ENCODE measurements at places on chromosomes 16 and 17.

GRCh38 chr17:72609501-72609900 is 483.0 kb downstream of the SLC39A11 start:
- no peak for DNase-seq

DNA sequence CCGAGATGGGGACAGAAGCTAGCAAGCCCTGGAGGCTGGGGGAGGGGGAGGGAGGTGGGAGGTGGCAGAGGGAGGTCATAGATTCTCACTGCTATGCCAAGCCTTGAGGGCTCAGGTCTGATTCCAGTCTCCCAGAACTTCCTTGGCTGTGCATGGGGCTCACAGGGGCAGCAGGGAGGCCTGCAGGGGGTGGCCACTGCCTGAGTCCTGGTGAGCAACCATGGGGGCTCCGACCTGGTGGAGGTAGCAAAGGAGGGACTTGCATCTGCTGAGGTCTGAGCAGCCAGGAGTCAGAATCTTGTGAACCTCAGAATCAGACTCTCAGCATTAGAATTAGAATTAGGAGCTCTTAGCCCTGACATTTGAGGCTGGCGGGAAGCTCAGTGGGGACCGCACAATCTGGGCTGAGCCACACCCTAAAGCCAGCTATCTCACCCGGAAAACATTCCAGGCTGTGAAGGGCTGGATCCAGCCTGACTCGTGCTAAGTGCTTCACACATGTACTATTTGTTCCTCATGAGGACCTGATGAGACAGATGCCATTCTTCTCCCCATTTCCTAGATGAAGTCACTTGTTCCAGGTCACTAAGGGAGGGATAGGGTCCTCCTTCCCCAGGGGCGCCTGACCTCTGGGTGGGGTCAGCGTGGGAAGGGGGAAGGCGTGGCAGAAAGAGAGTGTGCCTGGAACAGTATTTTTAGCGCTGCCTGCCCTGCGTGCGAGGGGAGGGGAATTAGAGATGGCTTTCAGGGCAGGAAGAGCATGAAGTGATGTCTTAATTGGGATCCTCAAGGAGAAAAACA is 17.3 kb upstream of the KCNJ12 start:
- DNase-seq: no peak

- no peak for DNase-seq
These were observed 12.5 kb downstream of the ITPRIPL2 start for GRCh38 chr16:19126300-19126699.

- no peak for DNase-seq
These were observed 414.0 kb upstream of the RBFOX1 start for GRCh38 chr16:6918646-6919045.

DNA sequence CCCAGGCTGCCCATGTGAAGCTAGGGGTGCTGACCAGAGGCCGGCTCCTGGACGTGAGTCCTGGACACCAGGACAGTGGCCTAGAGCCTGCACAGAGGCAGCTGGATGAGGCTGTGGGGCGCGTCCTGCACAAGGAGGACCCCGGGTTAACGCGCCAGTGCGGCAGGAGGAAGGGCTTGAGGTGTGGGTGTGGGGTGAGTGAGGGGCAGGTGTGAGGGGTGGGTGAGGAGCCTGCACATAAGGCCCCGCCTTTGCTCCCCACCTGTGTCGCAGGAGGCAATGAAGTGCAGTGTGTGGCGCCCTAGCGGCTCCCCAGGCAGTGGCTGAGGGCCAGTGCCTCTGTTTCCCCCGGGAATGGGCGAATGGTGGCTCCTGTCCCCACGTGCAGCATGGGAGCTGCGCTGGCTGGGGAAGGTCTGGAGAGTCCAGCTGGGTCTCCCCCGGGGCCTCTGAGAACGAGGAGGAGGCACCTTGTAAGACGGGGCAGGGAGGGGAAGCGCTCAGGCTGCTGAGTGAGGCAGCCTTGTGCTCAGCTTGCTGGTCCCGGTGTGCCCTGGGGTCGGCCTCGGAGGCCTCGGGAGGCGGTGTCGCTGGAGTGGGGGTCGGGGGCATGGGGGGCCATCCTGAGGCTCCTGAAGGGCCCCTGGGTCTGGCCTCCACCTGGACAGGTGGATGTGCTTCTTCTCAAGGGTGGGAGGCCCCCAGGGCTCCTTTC is 3.2 kb downstream of the CD7 start:
- DNase-seq: no peak

- DNase-seq: no peak
These were observed 4.1 kb downstream of the SYNGR2 start for GRCh38 chr17:78172249-78173051.

- DNase-seq: no peak
These were observed 100.6 kb downstream of the TANGO6 start for GRCh38 chr16:68943961-68944360.

DNA sequence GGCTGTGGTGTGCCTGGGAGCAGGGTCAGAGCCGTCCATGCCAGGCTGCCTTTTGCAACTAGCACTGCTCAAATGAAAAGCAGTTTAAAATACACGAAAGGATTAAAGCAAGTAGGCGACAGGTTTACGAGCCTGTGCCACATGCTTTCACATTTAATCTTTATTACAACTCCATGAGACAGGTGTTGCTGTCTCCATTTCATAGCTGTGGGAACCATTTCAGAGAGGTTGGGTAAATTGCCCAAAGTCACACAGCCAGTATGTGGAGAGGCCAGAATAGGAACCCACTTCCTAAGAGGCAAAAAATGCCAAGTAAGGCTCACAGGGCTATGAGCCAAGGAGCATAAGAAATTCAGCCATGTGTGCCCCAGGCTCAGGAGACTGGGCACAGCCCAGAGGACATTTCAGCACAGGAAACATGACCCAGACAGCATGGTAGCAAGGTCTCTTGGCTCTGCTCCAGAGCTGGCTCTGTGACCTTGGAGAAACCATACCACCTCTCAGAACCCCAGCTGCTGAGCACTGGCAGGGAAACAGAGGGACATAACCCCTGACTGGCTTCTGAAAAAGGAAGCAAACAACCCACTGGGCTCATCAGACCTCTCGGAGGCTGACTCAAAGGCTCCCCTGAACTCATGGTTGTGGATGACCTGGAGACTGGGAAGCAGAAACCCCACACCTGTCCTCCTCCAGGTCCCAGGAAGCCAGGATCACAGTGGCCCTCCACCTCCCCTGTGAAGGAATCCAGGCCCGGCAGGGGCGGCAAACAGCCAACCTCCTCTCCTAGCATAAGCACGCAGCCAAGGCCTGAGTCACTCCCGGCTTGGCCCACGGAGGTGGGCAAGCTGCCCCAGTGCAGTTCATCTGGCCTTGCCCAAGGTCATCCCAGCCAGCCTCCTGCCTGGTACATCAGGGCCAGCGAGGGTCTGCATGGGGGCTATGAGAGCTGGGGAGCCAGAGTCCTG is 40.3 kb upstream of the MRPS23 start:
- peak; percentile 83 for DNase-seq

GRCh38 chr17:607361-608147 is 107.1 kb downstream of the VPS53 start:
- DNase-seq: no peak

- peak; percentile 41 for DNase-seq
These were observed 231.2 kb downstream of the FOXL1 start for GRCh38 chr16:86809458-86809955.

DNA sequence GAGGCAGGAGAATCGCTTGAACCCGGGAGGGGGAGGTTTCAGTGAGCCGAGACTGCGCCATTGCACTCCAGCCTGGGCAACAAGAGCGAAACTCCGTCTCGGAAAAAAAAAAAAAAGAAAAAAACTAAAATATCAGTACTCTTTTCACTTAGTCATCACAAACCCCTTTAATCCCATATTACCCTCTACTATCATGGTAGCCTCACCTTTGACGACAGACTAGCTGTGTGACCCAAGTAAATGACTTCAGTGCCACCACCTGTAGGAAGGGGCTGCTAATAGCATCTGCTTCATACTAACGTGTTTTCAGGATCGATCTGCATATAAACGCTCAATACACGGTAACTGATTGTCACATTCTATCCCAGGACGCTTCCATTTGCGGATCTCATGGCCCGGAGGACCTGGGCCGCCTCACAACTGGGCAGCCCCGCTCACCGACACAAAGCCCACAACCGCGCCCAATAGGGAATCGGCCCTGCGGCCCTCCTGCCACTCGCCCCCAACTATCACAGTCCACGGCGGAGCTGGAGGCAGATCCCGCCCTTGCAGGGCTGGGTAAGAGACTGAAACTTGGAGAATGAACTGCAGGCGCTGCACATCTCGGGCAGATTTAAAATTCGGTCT is 1.1 kb upstream of the ZNF263 start:
- no peak for DNase-seq

GRCh38 chr17:61453566-61454380 is 1.6 kb downstream of the TBX4 start:
- DNase-seq: no peak

DNA sequence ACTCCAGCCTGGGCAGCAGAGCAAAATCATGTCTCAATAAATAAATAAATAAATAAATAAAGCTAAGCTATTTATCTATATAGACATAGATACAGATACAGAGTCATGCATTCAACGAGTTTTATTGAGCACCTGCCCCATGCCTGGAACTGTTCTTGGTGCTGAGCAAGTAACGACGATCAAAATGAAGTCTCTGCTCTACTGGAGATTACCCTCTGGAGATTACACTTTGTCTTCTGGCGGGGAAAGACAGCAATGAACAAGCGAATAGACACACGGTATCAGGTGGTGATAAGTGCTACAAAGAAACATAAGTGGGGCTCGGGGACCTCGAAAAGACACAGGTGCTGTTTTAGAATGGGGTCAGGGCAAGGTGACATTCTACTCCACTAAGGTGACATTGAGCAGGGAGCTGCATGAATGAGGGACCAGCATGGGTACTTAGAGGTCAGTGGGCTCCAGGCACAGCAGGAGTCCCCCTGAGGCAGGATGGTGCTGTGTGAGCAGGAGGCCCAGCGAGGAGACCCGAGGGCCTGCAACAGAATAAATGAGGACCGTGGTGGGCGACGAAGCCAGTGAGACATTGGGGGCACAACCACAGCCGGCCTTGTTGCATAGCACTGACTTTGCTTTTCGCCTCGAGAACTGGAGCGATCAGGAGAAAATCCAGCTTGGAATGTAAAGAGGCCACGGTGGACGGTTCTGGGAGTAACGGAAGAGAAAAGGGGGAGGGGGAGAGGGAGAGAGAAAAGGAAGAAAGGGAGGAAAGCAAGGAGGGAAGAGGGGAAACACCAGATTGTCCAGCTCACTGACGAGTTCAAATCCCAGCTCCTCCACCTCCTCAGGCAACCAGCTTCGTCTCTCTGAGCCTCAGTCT is 42.4 kb upstream of the MEAK7 start:
- no peak for DNase-seq

DNA sequence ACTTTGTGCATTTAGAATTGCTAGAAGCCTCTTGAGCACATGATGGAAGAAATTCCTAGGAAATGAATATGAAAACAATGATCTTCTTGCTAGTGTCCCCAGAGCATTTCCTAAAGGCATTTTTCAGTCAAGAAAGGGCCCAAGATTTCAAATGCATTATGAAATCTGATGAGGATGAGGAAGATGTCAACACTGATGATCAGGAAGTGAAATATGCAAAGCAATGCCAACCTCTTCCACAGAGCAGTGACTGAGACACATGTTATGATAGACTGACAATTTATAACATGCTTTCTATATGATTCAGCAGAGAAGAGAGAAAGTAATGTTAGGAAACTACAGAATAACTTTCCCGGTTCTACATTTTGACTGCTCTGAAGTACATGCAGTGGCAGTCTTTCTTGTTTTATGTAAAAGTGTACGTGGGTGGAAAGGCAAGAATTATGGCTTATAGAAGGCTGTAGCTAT is 859.1 kb upstream of the GOT2 start:
- peak; percentile 48 for DNase-seq

- DNase-seq: no peak
These were observed 15.8 kb upstream of the SRCIN1 start for GRCh38 chr17:38621538-38621937.

GRCh38 chr16:4285167-4285566 is 12.3 kb upstream of the TFAP4 start:
- no peak for DNase-seq

DNA sequence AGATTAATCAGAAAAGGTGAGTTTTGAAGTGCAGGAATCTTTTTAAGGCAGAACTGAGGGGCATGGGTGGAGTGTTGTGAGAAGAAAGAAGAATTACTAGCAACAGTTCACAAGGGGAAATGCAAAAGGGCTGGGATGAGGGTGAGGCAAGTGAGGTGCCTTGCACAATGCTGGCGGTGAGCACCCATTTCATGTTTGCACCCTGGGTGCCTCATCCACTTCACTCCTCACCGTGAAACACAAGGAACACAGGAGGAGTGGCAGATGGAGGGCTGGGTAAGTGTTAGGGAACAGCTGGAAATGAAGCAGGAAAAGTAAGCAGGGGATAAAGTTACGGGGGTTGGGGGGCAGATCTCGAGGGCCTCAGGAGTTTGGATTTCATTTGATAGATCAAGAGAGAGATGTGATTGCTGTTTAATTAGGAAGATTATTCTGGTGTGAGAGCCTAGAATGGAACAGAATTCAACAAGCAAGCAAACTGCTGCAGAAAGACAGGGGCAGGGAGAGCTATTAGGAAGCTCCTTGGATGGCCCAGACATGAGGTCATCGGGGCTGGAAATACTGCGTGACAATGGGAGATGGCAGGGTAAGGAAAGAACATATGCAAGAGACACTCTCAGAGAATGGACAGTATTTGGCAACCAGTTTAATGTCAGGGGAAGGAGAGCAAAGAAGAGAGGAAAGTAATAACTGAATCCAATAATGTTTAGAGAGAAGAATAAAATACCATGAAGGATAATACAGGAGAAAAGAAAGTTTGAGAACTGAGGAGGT is 8.3 kb upstream of the HEATR6 start:
- DNase-seq: peak; percentile 72

DNA sequence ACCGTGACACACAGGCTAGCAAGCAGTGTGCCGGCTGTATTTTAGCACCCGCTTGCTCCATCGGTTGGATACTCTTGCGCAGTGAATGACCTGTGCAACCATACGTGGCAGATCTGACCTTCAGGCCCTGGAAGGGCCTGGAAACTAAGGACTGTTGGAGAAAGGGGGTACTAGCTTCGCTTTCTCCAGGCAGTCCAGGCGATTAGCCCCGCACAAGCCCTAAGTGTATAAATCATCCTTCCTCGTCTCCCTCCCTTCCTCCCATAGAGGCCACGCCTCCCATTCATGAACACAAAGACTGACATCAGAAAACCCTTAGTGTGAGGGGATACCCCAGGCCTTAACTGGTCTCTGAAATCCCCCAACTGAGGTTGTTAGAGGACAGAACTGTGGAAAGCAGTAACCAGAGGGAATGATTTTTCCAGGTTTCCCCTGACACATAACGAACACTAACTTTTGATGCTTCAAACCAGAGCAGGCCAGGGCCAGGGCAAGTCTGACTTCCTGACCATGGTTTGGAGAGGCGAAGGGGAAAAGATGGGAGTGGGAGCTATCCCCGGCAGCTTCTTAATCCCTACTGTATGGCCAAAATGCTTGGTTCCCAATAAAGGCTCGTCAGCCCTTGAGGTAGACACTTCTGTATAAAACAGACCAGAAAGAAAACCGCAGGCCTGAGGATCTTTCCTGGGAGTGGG is 1.4 kb upstream of the DYNLL2 start:
- no peak for DNase-seq
